ENCODE measurements at places on chromosomes 13 and 19.

GRCh38 chr13:101475536-101475935 lies 23.1 kb downstream of the ITGBL1 start:
- DNase-seq: no peak

DNA sequence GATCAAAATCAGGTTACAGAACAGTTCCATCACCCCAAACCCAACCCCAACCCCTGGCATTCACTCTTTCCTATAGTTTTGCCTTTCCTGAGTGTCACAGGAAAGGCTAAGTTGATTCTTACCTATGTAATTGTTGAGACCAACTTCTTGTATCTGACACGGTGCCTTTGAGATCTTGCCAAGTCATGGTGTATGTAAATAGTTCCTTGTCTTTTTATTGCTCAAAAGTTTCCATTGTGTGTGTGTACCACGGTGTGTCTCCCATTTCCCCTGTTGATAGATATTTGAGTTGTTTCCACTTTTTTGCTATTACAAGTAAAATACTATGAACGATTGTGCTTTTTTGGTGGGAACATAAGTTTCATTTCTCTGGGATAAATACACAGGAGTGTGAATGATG lies 3.3 kb upstream of the IGFL2 start:
- DNase-seq: no peak

DNA sequence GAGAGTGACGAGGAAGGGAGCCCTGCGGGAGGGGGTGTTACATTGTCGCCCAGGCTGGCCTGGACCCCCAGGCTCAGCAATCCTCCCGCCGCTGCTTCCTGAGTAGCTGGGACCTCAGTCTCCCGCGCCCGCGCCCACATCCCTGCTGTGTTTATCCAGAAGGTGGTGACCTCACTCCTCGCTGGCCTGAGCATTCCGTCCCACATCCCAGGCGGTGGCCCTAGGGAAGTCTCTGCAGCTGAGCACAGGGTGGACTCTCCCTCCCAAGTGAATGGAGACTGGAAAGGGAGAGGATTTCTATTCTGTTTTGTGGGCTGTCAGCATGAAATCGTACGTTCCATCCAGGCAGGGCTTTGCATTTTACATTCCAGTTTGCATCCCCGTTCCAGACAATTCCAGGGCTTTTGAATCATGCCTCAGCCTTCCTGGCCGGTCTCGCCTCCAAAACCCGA lies 401 bp upstream of the ZNF765 start:
- no peak for DNase-seq

- DNase-seq: no peak
Measured at GRCh38 chr19:2164020-2164998, 576 bp downstream of the DOT1L start.

DNA sequence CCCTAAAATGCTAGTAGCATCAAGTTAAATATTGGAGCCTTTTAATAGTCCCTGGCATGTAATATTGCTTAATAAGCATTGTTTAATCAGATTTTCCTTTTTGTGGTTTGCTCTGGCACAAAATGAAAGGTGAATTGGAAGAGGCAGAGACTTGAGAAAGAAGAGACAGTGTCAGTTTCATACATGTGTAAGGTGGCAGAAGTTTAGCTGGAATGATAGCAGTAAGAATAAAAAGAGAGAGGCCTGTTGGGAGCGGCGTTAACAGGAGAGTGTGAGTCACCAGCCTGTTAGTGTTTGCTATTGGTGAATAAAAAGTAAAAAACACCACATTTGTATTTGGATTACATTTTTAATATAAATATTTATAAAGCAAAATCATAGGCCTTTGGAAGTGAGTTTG lies 145.3 kb downstream of the PDS5B start:
- DNase-seq: peak; percentile 15

DNA sequence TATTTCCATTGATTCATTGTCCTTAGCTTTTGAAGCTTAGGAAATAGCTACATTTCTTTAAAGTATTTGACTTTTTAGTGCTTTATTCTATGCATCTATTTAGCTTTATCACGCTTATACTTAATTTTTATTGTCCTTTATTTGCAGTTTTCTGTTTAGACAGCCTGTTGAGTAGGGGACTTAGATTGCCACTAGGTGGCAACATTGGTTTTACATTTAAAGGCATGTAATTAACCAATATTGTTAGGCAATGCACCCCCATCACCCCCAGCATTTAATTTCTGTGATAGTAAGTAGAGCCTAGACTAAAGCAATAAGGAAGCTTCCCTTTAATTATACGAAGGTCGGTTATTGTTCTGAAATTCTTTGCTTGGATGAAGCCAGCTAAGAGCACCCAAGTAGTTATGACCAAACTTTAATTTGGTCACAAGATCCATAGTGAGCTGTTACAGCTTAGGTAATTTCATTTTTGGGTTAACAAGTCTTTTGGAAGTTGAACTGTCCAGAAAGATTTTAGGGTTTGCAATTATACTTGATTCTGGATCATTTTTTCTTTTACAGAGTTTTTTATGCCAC lies 36.5 kb downstream of the B3GLCT start:
- DNase-seq: peak; percentile 18
